ENCODE measurements at places on chromosomes 3 and 15.

- no peak for DNase-seq
These were observed 89.7 kb downstream of the EEFSEC start for GRCh38 chr3:128242818-128243601.

DNA sequence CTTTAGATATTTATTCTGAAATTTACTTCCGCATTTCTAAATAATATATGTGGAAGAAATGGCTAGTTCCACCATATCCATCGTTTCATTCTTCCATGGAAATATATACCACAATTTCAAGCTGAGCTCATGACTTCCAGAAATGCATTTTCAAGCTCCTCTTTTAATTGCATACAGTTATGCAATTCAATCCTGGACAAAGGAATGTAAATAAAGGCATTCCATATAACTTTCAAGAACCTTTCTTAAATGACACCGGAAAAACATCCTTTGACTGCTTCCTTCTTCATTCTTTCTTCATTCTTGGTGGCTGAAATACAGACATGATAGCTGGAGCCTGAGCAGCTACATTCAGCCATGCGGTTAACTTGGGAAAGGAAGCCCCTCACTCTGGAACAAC, 185.2 kb upstream of the GADL1 start:
- no peak for DNase-seq

DNA sequence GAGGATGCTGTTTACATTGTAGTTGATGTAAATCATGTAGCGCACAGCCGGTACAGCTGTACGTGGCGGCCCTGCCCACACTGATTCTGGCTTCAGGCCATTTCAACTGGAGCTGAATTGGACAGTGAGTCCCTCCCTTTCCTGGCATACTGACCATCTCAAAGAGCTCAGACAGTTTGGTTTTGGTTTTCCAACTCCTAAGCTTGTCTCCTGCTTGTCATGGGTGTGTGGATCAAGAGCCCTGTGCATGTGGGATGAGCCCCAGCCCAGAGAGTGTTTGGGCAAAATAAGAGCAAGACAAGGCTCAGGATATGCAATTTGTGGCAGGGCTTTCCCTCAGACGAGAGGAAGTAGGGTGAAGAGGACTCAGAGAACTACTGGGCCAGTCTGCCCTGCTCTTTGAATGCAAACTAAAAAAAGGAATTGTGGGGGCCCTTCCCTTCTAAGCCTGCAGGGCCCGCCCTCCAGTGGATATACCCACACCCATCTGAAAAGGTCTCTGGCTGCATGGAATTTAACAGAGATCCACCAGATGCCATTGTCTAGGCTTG, 13.3 kb downstream of the ITGA11 start:
- no peak for DNase-seq

DNA sequence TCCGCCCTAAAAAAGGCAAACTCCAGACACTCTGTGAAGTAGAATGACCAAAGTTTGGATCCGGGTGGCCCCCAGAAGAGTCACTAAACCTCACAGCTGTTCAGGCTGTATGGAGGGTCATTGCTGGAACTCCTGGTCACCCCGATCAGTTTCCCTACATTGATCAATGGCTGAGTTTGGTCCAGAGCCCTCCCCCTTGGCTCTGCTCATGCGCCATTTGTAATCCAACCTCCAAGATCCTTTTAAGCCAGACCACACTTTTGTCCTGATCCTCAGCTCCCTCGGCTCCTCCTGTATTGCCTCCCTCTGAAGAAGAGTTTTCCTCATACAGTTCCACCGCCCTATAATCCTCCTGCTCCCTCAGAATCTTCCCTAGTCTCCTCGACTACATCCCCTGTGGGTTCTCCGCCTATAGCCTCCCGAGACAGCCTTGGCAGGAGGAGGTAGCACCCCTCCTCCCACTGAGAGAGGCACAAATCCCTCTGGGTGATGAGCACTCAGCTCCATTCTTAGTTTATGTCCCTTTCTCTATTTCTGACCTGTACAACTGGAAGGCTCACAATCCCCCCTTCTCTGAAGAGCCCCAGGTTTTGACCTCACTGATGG, 42.2 kb downstream of the ZBTB11 start:
- no peak for DNase-seq
